Sciatic nerve (tissue), 2 donors: ENCODE measurements at places on chromosomes 2 and 18. TPM values are rescaled to one million over a fixed set of nuclear protein-coding genes. Genes with fewer than 3 reads are reported as not detected.

Gene AOX1
- total RNA-seq = 35.1 TPM

Gene LHCGR
- total RNA-seq = 12.4 TPM

Gene FOXD4L1
- not detected for total RNA-seq

Gene CYP27A1
- 51.8 TPM for total RNA-seq

Gene TDRD15
- 0.13 TPM for total RNA-seq

Gene NPAS2
- 17.5 TPM for total RNA-seq

Gene ALPG
- not detected for total RNA-seq

Gene NBAS
- 51.3 TPM for total RNA-seq

Gene VWA3B
- 0.80 TPM for total RNA-seq

Gene GPR35
- total RNA-seq = 3.2 TPM

Gene SP5
- total RNA-seq = 2.4 TPM

Gene RFX8
- total RNA-seq = 6.5 TPM

Gene RFTN2
- 47.7 TPM for total RNA-seq

Gene TAF4B
- total RNA-seq = 5.5 TPM

- no peak for DNase-seq
Measured at GRCh38 chr2:134934641-134935040, 16.0 kb downstream of the CCNT2 start.

- DNase-seq = no peak
Measured at GRCh38 chr2:119455066-119455718, 23.5 kb downstream of the TMEM37 start.

DNA sequence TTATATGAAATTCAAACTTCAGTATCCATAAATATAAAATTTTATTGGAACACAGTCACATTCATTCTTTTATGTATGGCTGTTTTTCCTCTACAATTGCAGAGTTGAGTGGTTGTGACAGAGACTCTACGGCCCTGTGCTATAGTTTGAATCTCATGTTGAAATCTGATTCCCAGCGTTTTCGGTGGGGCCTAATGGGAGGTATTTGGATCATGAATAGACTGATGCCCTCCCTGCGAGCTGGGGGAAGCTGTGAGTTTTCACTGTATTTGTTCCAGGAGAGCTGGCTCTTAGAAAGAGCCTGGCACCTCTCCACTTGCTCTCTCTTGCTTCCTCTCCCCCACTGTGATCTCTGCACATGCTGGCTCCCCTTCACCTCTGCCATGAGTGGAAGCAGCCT, 1.7 kb downstream of the PFN4 start:
- no peak for DNase-seq

- no peak for DNase-seq
Measured at GRCh38 chr2:147542351-147542750, 302.5 kb upstream of the ACVR2A start.

DNA sequence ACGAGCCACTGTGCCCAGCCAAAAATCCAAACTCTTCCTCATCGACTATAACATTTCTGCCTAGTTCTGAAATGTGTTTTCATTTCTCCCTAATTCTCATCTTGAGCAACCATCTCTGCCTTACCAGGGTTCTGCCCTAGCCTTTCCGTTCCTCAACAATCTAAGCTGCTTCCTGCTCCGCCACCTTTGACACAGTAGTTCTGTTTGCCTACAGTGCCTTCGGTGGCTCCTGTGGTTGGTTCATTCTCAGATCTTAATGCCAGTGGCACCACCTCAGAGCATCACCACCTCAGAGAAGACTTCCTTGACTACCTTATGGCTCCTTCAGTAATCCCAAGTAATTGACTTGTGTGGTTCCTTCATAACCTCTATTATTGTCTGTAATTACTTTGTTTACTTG, 3.8 kb downstream of the SOCS6 start:
- DNase-seq = no peak

GRCh38 chr2:216791303-216791702, 68.6 kb downstream of the TNP1 start:
- DNase-seq = no peak

GRCh38 chr2:150011161-150011730, 423.7 kb upstream of the MMADHC start:
- no peak for DNase-seq

DNA sequence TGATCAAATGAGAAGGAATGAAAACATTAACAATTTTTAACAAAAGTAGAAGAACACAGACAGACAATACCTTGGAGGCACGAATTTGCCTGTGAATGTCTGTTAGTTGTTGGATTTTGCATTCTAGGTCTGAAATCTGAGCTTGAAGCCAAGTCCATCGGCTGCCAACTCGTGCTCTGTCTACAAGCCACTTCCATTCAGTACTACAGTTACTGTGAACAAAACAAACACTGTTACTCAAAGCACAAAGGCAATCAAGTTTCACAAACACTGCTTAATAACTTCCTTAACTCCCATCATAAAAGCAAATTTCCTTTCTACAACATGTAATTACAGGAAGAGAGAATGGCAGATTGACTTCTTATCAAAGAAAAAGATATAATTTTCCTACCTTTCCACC, 42.2 kb downstream of the KANSL1L start:
- no peak for DNase-seq

GRCh38 chr18:45660746-45661145, 45.5 kb downstream of the SLC14A2 start:
- no peak for DNase-seq

GRCh38 chr18:22417496-22418188, at the start of gene CTAGE1:
CTAGE1 (minus strand) TSS chr18:22417915; CDS start chr18:22417811, 104 bp downstream.
- no peak for DNase-seq

DNA sequence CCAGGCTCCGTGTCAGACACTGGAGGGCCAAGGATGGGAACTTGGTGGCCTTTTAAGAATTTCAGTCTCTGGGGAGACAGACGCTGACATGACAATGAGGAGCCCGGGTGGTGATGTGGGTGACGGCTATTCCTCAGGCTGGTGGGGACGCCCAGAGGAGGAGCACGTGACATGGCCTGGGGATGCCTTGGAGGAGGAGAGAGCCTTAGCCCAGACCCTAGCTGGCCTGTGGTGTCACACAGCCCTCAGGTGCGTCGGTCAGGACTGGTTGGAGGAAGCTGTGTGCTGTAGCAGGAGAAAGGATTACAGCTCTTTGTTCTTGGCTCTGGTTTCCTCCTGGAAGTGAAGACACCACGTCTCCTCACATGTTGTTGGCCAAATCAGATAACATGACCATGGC, 40.0 kb upstream of the SCLY start:
- no peak for DNase-seq

DNA sequence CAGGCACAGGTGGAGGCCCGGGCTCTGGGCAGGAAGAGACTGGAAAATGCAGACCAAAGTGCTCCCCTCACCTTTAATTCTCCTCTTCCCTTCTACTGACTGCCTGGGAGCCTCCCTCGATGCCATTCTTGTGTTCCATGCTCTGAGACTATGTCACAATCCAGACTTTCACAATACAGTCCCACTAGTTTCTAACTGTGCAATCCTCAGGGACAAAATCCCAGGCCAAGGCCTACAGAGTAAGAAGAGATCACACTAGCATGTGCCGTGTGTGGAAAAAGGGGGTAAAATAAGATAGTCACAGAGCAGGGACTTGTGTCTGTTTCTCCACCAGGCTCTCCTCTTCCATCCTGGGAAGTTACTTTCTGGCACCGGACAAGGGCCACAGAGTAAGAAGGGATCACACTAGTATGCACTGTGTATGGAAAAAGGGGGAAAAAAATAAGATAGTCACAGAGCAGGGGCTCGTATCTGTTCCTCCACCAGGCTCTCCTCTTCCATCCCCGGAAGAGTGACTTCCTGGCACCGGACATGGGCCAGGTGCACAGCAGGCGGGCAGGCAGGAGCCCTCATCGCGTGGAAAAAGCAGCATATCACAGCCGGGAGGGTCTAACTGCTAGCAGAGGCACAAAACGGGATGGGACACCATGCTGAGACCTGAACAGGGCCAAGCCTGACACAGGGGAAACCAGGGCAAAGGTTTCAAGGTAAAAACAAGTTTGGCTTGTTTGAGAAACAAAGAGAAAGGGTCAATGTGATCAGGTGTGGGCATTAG, 9.6 kb downstream of the CYB5A start:
- no peak for DNase-seq

DNA sequence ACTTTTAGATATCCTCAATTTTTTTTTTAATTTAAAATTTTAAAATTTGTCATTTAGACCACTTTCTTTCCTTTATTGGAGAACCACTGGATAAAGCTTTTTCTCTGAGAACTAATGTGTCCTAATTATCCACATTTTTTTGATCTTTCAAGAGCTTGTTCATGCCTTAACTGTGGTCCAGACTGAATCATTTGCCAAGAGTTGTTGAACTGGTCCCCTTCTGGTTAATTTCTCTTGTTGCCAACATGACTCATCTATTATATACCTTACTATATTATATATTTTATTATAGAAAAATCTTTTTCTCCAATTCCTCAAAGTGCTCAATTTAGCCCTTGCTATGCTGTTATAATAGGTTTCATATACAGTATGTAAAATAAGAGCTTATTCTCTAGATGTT, 53.1 kb upstream of the TMEM87B start:
- DNase-seq = no peak

- DNase-seq = no peak
Measured at GRCh38 chr2:208000701-208001395, 24.5 kb downstream of the PLEKHM3 start.

DNA sequence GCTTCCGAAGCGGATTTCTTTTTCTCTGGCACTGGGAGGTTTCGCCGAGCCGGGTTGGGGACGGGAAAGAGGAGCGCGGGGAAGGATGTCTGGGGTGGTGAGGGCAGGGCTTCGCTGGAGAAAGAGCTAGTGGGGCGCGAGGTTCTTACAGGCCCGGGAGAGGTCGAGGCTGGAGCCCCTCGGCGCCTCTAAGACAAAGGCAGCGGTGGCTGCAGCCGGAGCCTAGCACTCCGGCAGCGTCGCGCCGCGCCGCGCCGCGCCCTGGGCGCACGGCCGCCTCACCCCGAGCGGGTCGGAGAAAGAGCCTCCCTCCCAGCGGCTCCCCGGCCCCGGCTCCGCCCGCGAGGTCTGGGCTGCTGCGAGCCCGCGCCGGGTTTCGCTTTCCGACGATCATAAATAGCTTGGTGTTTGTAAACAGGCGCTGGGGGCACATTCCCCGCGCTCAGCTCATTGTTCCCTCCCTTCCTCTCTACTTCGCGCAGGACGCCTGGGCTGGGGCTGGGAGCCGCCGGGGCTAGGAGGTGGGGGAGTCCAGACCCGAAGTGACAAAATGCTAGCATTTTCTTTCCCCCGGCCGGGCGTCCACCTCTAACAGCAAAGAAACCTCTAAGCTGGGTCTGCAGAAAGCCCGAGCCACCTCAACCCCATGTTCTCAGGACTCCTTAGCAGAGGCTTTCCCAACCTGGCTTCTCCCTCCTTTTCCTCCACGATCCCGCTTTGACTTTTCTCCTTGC, 813 bp upstream of the MEIS1 start:
- peak; percentile 65 for DNase-seq

DNA sequence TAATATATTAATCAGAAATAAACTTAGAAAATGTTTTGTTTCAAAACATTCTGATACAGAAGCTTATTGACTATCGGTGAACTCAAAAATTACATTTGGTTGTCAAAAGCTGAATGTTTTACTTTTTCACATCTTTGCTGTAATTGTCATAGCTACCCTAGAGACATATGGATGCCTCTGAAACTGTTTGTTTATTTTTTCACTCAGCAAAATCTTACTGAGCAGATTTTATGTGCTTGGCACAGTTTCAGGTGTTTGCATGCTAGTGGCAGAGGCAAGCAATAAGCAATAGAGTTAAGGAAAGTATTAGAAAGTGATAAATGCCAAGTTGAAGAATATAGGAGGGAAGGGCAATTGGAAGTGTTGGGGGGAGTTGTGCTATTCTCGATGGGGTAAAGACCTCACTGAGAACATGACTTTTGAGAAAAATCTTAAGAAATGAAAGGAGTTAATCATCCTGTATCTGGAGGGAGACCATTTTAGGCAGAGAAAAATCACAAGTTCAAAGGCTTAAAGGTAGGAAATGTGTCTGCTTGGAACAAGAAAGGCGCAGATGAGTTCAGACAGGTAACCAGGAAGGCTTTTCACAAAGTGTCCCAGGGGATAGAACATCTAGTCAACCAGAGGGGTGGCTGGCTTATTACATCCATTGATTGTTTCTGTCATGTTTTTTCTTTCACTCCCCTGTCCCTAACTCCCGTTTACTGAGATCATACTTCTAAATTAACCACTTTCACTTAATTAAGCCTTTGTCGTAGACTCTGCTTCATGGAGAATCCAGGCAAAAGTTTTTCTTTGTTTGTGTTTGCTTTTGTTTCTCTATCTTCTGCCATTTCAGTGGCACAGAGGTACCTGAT, 27.2 kb upstream of the COBLL1 start:
- no peak for DNase-seq

DNA sequence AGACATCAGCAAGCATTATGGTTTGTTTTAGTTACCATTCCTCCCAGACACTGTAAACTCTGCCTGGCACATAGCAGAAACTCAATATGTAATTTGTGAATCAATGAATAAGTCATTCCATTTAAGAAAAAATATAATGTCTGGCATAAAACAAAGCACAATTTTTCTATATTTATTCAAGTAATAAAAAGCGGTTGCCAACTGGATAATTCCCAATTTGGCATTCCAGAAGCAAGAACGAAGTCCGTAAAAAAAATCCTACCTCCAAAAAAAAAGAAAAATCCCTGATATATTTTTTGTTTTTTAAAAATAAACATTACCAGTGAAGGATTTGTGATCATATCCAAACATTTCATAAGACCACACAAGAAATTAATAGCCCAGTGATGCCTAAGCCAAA, 351.3 kb upstream of the LRRTM4 start:
- no peak for DNase-seq

GRCh38 chr2:240462073-240462706, 26.7 kb downstream of the GPC1 start:
- peak; percentile 60 for DNase-seq

DNA sequence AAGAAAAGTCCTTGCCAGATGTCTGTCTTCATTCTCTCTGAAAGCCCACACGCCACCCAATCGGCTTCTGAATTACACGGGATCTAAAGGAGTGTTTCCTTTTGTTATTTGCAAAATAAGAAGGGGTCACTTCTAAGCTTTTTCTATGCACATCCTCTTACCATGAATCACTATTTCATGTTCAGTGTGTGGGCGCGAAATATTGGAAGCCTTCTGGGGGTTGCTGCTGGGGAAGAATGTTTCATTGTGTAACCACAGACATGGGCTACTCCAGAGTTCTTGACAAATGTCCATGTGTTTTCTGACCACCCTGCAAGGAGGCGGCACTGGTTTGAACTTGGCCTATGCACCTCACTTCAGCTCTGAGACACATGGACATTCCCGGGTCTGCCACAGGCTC, 133.6 kb upstream of the APCDD1 start:
- peak; percentile 68 for DNase-seq

GRCh38 chr18:63099848-63100629, 219.5 kb downstream of the BCL2 start:
- DNase-seq = no peak

GRCh38 chr18:10776493-10776892, 250.7 kb downstream of the NAPG start:
- no peak for DNase-seq

DNA sequence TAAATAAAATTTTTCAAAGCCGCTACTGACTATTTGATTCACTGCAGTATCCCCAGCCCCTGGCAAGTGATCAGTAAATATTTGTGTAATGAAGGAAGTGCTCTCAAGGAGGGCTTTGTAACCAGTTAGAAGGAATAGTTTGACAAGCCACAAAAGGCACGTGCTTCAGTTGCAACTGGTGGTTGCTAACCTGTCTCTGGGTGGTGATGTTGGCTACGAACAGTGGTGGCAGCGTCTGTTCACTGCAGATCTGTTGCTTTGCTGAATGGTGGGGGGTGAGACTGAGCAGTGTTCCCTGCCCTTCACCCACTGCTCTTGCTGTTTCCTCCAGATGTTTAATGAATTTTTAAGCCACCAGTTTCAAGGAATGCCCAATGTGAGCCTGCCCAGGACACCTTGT, 73.9 kb upstream of the SIX2 start:
- no peak for DNase-seq
